ENCODE measurements at places on chromosomes 6 and 20.

DNA sequence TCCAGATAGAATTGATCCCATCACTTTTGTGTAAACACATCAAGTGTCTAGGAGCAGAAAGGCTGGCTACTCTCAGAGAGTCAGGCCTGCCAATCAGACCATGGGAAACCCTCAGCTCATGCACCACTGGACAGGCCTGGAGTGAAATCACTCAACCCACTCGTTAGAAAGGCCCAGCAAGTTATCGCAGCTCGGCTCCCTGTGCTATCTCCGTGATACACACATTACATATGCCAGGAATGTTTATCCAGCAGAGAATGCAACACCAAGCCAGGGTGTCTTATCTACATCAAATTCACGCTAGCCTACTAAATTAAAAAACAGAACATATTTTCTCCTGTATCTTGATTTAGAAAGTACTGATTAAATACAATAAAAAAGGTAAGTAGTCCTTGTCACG lies 232.4 kb upstream of the FOXQ1 start:
- DNase-seq = no peak

DNA sequence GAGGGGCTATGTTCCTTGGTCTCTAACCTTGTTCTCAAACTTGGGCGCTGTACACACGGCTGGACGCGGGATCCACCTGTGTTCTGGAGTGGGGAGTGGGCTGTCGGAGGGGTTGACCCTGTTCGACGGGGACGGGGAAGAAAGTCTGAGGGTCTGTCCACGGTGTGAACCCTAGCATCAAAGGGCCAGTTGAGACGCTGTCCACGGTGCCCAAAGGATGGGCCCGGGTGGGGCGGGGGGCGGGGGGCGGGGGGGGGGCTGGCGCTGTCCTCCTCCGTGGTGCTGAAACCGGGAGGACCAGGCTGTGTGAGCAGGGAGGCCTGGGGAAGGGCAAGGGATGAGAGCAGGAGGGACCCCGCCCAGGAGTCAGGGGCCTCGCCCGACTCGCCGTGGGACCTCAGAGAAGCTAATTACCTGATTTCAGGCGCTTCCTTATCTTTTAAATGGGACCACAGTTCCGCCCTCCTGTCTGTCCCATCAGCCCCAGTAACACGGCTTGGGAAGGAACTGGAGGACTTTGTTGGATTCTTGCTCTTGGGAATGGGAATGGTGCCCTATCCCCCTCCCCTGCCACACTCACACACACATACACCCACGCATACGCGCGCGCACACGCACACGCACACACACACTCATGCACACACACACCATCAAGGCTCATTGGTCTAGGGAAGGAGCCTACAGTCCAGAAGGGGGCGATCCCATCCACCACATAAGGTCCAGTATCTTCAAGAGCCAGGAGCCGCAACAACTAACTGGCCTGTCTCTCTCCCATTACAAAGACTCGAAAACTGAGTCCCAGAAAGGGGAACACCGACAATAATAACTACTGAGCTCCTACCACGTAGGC lies 1.0 kb upstream of the VSTM2L start:
- no peak for DNase-seq

GRCh38 chr6:23176883-23177282 lies 607.5 kb downstream of the HDGFL1 start:
- DNase-seq = no peak

DNA sequence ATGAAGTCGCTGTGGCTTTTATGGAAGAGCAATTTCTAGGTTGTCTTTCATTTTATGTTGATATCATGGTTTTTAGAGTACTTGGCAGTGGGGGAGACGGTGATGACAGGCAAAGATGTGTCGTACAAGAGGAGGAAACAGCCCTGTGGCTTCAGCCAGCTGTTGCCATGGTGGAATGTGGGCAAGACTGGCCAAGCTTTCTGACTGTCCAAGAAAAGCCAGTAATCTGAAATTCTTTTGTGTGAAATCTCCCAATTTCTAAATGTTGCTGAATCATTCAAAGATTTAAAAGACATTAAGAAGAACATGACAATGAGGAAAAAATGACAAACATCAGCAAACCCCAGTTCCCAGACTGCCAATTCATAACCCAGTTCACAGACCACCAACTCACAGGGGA lies 23.1 kb downstream of the PFDN4 start:
- DNase-seq = no peak

GRCh38 chr20:51720854-51721253 lies 47.3 kb downstream of the ATP9A start:
- no peak for DNase-seq

All from GM04503 (cell line).